HEK293T (cell line): ENCODE measurements at places on chromosomes 7 and 10.

- DNase-seq: no peak
These were observed 67.6 kb downstream of the FAM53B start for GRCh38 chr10:124676416-124677062.

- no peak for DNase-seq
These were observed 25.6 kb downstream of the TACR2 start for GRCh38 chr10:69391158-69391557.

DNA sequence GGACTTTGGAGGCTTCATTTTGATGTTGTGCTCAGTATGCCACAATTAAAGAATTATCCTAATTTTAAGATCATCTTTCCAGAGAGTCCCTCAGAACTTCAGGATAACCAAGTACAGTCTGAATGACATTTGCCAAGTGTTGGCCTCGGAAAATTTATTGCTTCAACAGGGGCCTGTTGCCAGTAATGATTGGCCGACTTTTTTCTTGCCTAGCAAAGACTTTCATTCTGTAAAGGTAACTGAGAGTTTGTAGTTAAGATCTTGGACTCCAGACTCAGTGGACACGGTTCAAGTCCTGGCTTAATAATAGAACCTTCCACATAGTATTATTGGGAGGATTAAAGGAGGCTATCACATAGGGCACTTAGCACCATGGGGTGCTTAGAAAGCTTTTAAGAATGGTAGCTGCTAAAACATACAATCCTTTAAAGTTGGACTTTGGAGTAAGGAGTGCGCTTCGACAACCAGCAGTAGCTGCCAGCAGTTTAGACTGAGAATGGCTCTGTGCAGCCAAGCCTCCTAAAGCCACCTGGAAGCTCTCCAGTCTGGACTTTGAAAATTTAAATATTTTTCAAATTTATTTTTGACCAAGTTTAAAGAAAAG, 90.0 kb downstream of the PLCE1 start:
- no peak for DNase-seq

DNA sequence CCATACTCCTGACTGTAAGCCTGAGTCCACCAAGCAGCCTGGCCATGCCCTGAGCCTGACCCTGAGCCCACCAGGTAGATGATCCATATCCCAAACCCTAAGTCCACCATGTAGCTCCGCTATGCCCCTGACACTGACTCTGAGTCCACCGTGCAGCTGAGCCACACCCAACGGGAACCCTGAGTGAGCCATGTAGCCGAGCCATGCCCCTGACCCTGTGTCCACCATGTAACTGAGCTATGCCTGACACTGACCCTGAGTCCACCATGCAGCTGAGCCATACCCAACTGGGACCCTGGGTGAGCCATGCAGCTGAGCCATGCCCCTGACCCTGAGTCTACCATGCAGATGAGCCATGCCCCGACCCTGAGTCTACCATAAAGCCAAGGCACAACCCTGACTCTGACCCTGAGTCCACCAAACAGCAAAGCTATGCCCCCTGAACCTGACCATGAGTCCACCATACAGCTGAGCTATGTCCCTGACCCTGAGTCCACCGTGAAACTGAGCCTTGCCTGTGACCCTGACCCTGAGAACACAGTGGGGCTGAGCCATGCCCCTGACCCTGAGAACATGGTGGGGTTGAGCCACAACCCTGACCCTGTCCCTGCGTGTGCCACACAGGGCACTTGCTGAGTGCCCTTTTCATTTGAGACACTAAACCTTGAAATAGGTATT, 299.8 kb downstream of the TNS3 start:
- no peak for DNase-seq
